CD4-positive, alpha-beta T cell treated with Interleukin-15 for 1 hour (primary cell): ENCODE measurements at places on chromosomes 3 and 15.

DNA sequence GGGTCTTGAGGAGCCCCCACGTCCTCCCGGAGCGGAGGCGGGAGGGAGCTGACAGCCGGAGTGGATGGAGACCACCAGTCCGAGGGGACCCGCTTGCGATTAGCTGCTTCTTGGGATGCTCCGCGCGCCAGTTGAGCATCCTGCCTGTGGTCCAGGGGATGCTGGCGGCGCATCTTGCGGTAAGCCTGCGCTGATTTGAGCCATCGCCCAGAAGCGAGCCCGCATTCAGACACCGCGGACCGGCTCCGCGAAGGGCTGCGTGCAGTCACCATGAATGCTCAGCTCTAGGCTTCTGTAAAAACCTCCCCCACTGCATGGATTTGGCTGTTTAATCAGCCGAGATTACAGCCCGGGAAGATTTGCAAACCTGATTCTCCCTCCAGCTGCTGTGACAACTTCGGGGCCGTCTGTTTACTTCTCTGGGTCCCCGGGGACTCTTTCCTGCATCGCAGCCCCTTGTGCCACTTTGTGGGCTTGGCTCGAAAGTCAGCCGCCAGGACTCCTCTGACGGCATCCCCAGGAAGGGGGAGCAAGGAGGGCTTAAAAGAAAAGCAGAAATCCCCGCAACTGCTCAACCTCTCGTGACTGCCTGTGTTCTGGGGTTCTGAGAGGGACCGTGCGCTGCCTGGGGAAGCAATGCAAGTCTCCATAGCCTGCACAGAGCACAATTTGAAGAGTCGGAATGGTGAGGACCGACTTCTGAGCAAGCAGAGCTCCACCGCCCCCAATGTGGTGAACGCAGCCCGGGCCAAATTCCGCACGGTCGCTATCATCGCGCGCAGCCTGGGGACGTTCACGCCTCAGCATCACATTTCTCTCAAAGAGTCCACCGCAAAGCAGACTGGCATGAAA, 171.1 kb downstream of the KCNAB1 start:
- no peak for DNase-seq

- DNase-seq: no peak
These were observed 966.0 kb upstream of the SEMA6D start for GRCh38 chr15:46751303-46751702.

GRCh38 chr3:8320711-8321458, 180.7 kb upstream of the LMCD1 start:
- no peak for DNase-seq

DNA sequence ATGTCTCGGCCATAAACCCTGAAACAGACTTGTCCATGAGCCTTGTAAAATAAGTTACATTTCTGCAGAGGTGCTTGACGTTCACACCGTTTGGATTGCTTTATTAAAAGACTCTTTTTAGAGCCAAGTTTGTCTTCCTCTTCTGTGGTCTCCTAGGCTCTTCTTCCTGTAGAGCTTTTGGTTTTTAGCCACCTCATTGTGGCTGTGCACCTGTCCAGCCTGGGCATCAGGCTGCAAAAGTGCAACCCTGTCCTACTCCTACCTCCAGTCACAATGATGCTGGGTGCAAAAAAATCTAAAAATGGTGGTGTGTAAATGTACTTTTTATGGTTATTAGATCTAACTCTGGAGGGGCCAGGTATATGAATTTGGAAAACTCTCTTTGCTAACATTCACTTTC, 2.8 kb upstream of the RIOX2 start:
- no peak for DNase-seq

- DNase-seq: no peak
These were observed 125.0 kb upstream of the DLG1 start for GRCh38 chr3:197423376-197423775.

DNA sequence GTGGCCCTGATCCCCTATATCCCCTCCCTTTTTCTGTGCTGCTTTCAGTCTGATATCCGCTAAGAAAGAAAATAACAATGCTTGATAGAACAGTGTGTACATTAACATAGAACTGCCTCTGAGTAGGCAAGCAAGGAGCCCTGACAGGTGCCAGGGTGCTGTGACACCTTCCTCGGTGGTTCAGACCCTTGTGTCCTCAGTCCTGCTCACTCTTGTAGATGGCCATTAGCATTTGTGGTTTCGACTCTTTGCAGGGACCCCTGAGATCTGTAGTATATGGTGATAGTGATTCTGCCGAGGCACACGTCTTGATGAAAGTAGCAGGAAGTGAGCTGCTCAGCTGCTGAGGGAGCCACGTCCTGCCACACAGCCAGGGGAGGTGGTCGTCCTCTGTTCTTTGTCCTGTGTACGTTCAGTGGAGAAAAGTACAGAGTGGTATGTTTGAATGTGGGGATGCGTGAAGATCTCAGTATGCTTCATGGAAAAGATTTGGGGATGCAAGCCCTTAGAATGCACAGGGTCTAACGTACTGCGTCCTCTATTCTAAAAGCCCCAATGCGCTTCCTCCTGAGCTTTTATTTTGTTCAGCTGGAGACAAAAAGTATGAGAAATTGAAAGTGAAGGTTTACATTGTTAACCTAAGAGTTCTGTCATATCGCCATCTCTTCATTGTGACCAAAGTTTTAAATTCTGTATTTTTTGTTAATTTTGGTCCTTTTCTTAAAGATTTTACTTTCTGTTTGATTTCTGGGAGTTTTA, 35.4 kb downstream of the PXYLP1 start:
- DNase-seq: peak; percentile 30

DNA sequence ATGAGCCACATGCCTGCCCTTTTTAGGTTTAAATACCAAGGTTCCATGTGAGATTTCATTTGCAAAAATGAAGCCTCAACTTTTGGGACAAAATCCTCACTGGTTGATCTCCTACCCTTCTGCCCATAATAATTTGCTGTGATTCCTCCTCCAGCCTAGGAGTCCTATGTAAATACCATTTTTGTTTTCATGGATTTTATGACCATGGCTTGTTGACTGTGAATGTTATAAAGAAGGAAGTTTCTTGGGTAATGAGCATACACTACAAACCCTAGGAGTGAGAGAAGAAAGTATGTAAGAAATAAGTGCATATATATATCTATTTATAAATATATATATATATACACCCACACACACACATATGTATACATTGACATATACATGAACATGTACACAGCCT, 13.1 kb downstream of the RLBP1 start:
- DNase-seq: no peak

- DNase-seq: no peak
These were observed 200.7 kb upstream of the SEMA6D start for GRCh38 chr15:47516558-47516957.

DNA sequence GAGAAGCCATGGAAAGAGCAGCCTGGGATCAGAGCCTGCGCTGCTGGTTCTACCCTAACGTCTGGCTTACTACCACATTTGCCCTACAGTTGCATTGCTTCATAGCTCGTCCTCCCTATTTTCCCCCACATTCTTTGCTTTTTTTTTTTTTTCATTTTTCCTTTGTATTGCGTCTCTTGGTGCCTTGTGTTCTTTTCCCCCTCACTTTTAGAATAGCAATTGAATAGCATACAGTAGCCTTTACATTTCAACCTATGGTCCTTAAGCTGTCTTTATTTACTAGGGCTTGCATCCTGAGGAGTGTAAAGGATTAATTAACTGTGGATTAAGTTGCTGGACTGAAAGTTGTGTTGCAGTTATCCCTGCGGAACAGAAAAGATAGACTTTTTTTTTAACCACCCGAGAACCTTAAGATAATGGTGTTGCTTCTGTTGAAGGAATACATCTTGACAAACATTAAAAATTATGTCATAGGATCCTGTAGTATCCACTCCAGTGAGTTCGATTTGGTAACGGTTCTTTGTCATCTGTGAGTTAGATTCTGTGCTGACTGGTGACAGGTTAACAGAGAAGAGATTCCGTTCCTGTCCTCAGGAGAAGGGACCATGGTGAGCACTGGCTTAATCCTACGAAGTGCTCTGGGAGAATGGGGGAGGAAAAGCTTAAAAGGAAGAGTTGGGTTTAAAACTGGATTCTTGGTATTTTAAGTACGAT, 417.4 kb upstream of the NAALADL2 start:
- DNase-seq: no peak

DNA sequence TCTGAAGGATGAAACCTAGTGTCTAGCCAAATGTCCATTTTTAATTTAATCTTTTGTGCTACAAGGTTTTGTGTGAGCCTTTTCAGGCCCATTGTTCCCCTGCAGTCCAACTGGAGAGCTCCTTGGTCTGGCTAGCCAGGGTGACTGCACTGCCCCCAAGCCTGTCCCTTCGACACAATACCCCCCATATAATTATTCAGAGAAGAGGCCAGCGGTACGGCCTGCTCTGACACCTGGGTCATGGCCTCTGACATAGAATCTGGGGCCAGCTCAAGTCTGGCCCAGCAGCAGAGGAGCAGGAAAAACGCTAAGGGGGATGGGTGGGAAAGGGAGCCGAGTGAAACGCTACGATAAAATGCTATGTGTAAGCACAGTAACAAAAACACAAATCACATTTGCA, 64.2 kb upstream of the PYGO1 start:
- no peak for DNase-seq

GRCh38 chr3:71090207-71090606, 493.3 kb downstream of the FOXP1 start:
- no peak for DNase-seq

GRCh38 chr15:25624504-25625177, 185.8 kb upstream of the UBE3A start:
- no peak for DNase-seq

GRCh38 chr3:194235160-194235559, 99.2 kb downstream of the HES1 start:
- no peak for DNase-seq

GRCh38 chr3:69085833-69086722, 1.3 kb downstream of the ARL6IP5 start:
- DNase-seq: peak; percentile 63

DNA sequence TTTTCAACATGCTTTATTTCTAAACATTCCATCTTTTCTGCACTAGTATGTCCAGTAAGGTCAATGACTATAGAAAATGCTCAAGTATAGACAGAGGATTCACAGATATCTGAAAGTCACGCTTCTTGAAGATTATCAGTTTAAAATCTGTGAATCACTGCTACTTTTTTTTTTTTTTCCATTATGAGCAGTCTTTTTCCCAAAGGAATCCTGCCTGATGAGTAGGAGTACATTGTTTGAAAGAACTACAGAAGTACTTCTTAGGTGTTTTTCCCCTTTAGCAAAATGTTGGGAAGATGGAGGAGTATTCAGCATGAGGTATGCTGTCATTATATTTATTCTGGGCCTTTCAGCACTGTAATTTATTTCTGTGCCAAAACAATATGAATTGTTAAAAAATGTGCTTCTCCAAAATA, 266.2 kb downstream of the NLGN1 start:
- DNase-seq: no peak

GRCh38 chr15:27133249-27133648, 162.3 kb downstream of the GABRG3 start:
- no peak for DNase-seq

- no peak for DNase-seq
These were observed 1.3 kb upstream of the DPP8 start for GRCh38 chr15:65518633-65519285.

GRCh38 chr15:78167227-78167888, 18.2 kb downstream of the IDH3A start:
- no peak for DNase-seq
